NCI-H526 treated with DMSO at 0.1 percent for 48 hours (cell line): ENCODE measurements at places on chromosomes 7 and 10.

DNA sequence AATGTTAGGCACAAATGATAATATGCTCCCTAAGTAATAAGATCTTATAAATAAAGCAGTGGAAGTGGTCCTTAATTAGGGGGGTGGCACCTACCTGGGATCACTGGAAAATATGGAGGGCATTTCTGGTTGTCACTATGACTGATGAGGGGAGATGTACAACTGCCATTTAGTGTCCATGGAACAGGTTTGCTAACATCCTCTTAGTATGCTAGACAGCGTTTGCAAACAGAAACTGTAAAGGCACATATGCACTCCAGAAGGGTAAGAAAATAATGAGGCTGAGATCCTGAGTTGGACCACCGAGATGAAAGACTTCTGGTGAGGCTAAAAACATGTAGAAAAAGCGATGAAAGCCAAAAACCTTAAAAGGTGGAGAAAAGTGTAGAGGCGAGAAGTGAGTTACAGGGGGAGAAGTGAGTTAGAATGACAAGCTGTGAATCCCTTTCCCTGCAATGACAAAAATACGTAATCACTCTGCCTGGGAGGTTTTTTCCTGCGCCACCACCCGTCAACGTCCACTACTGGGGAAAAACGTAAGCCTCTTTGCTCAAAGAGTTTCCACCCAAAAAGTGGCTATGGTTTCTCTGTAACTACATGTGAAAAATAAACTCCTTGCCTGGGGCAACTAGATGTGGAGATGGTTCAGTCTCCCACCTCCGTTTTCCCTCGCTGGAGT lies 767 bp downstream of the KRIT1 start:
- no peak for DNase-seq

- DNase-seq = no peak
Observed at GRCh38 chr10:129800796-129801340, 163.2 kb downstream of the EBF3 start.

DNA sequence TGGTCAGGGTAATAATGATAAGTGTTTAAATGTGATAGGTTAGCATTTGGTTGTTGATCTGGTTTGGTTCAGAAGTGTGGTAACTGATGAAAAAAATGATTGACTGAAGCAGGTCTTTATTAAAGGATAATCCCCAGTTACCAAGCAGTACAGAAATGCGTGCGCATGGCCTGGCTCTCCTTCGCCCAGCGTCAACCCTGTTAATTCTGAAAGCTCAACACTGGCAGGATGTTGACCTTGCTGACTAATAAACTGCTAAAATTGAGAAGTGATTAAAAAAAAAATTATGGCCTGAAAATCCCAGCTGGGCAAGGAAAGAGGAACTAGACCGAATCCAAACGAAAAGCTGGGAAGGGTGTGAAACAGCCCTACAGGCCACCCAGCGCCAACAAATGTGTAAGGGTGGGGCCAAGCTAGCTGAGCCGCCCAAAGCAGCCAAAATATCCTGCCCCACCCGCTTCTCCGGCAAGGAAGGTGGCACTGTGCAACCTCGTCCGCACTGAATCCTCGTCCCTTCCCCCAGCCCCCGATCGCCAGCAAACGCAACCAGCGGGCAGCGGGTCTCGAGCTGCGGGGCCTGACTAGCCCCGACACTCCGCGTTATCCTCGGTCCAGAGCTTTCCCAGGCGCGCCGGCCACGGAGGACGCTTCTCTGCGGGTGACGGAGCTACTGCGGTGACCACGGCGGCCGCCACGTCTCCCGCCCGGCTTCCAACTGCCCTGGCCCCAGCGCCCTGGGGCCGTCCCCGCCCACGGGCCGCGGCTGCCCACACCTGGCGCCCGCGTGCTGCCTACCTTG lies 561 bp downstream of the SHTN1 start:
- DNase-seq = peak; percentile 22

DNA sequence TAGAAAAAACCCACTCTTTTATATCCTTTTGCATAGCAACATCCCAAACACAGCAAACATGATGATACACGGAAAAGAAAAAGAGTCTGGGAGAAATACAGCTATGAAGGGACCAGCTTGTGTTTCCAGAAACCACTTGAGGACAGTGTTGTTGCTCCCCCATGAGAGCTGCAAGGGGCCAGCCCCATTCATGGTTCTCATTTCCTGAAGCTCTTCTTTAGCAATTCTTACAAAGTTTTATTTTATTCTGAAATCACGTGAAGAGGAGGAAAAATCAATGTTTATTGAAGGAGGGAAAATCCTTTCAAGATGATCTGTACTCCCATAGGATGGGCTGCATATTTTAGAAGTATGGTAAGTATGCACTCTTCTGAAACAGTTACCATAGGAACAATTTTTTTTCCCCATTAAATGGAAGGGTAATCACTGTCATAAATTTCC lies 17.5 kb upstream of the PRTFDC1 start:
- DNase-seq = no peak

DNA sequence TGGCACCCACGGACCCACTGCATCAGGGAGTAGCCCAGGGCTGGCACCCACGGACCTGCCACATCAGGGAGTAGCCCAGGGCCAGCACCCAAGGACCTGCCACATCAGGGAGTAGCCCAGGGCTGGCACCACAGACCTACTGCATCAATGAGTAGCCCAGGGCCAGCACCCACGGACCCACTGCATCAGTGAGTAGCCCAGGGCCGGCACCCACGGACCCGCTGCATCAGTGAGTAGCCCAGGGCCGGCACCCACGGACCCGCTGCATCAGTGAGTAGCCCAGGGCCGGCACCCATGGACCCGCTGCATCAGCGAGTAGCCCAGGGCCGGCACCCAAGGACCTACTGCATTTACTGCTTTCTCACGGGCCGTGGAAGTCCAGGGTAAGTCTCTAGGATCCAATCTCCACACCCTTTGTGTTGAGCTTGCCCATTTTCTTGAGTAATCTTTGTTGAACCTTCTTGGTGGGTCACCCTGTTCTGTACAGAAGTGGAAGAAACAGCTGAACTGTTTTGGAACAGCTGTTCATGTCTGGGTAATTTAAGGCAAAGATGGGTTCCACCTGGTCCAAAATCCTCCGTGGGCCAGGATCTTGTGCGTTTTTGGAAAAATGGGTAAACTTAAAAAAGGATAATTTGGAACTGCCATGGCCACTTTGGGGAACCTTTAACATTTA lies 69.0 kb downstream of the VIPR2 start:
- DNase-seq = no peak

GRCh38 chr7:157502701-157503111 lies 165.9 kb downstream of the DNAJB6 start:
- no peak for DNase-seq

DNA sequence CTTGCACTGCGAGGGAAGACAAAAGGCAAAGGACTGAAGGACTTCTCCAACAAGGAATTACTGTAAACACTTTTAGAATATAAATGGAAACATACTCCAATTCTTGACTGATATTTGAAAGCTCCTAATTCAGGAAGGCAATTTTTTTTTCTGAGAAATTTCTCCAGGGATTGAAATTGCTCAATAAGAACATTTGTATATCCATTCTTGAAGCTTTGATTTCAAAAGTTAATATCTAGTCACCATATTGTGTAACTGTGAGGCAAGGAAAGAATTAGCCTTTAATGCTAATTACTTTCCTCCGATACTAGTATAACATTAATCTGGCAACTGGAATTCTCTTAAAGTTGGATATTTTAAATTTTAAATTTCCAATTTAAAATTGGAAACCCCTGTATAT lies 188.4 kb upstream of the COL1A2 start:
- DNase-seq = no peak

GRCh38 chr7:2811476-2812113 lies 32.5 kb downstream of the GNA12 start:
- DNase-seq = no peak

DNA sequence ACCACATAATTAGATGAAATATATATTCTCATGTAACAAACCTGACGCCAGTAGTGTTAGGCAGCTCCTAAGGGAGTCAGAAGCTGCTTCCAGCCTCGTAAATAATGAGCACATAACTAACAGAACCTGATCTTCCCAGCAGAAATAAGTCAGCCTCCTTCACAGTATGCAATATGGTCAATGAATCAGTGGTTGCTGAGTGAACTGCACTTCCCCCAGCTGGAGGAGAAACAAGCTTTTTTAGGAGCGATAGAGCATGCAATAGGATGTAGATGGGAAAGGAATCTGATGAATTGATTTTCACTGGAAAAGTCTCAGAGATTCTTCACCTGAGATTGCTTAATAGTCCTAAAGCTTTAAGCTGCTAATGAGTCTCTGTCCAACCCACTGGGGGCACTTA lies 337.2 kb upstream of the LRGUK start:
- no peak for DNase-seq

DNA sequence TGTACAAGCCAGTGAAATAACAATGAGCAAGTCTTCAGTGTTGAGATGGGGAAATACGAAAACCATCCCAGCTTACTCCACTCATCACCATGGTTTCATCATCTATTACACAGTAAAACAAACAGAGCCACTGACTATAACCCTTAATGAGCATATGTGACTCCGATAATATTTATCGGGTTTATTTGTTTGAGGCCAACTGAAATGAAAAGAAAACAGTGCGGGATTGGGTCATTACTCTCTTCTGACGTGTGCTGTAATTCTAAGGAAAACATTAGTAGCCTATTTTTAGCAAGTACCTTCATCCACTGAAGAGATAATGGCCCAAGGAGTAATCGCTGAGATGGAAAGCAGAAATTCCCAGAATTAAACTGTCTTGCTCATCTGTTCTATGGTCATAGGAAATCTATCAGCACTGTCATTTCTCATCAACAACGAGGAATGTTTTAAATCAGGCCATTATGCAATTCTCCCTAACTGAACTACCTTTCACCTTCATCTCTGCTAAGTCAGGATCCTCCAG lies 716.5 kb downstream of the INHBA start:
- DNase-seq = peak; percentile 33

DNA sequence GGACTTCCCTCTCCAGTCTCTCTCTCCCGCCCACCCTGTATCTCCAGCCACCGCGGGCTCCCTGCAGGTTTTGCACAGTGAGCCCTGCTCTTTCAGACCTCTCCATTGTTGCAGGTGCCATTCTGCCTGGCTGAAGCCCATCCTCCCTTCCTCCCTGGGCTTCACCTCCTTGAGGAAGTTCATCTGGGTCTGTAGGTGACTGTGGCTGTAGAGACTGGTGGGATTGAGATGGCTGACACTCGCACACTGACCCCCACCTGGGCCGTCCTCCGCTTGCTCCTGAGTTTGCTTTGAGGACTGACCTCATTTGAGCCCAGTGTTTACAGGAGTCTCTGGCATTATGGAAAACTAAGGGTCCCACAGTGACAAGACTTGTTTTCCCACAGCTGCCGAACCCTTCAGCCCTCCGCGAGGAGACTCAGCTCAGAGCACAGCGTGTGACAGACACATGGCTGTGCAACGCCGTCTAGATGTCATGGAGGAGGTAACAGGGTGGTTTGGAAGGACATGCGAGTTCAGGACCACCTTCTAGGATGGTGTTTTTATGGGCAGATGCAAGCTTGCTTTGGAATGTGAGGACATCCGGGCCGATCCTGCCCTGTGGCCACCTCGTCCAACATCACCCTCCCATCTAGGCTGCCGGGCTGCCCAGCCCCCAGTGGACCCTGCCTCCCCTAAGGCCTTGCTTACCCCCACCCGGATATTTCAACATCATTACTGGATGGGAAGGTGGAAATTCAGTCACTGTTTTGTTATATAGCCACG lies 9.3 kb downstream of the PLAC9 start:
- no peak for DNase-seq

- no peak for DNase-seq
Observed at GRCh38 chr7:93756890-93757289, 133.7 kb downstream of the TFPI2 start.

DNA sequence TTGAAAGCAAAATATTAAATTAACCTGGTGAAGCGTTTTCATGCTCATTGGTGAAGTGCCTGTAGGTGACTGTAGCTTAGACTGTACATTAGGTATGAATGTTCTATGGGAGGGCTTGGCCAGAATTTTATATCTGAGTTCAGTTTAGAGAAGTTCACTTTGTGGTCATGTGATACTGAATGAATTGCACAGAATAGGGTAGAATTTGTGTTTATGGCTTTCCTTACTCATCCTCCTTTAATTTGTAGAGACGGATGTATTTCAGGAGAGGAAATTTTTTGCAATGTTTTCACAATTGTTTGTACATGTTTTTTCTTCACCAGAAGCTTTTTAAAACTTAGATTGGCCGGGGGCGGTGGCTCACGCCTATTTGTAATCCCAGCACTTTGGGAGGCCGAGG lies 32.3 kb downstream of the REEP3 start:
- no peak for DNase-seq

DNA sequence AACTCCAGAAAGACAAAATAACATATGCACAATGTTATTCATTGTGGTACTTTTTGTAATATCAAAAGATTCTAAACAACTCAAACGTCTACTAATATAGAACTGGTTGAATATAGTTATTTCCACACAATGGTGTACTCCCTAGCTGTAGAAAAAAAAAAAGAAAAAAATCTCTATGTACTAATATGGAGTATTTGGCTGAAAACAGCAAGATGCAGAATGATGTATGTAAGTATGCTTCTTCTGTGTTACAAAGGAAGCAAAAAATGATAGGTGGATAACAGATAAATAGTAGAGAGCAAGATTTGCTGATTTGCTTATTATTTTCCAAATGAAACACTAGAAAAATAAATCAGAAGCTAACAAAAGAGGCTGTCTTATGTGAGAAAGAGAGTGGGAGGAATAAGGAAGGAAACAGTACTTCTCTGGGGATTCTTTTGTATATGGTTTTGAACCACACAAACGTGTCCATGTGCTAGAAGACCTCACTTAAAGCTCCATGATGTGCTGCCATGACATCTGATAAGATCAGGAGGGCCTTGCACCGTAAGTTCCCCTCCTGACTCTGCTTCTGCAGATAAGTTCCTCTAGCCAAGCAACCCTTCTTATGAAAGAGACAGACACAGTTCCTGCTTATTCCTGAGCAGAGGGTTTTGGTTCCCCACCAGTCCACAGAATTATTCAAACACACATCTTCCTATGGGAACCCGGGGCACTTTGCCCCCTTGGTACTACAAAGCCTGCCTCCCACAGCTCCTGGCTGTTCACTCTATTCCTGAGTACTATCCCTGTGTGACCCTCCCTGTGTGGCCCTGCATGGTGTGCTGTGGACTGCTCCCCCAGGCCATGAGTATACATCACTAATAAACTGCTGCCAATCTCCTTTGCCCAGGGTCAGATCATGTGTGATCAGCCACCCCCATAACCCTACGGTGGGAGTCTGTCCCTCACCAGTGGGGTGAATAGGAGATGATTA lies 159.1 kb downstream of the CCDC71L start:
- no peak for DNase-seq

- DNase-seq = no peak
Observed at GRCh38 chr10:47290338-47290737, 9.7 kb upstream of the GDF10 start.

DNA sequence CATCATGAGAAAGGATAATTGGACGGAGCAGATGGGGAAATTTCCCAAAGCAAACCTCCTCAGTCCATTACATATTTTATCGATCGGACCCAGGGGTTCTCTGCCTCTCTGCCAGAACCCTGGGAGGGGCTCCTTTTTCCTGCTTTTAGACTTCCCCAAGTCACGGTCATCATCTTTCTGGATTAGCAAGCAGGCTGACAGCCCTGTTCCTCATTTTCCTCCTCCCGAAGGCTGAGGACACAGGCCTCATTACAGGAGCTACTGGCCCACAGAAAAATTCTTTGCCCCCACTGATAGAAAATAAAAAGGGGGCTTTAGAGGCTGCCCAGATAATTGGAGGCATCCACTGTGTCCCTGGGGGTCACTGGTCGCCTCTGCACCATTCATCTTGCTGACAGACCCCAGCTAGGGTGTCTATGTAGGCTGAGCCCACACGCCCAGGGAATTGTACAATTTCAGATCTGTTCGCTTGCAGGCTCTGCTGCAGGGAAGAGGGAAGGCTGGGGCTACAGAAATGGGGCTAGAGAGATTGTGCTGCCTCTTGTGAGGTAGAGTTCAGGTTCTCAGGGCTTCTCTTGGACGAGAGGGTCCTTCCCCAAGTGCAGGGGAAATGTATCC lies 125.7 kb upstream of the SDK1 start:
- no peak for DNase-seq
